Muscle of back (tissue), 13 donors: ENCODE measurements at places on chromosomes 3 and 15.
A peak's percentile ranks its signal among the peaks of the same experiment; 100 is the strongest.

DNA sequence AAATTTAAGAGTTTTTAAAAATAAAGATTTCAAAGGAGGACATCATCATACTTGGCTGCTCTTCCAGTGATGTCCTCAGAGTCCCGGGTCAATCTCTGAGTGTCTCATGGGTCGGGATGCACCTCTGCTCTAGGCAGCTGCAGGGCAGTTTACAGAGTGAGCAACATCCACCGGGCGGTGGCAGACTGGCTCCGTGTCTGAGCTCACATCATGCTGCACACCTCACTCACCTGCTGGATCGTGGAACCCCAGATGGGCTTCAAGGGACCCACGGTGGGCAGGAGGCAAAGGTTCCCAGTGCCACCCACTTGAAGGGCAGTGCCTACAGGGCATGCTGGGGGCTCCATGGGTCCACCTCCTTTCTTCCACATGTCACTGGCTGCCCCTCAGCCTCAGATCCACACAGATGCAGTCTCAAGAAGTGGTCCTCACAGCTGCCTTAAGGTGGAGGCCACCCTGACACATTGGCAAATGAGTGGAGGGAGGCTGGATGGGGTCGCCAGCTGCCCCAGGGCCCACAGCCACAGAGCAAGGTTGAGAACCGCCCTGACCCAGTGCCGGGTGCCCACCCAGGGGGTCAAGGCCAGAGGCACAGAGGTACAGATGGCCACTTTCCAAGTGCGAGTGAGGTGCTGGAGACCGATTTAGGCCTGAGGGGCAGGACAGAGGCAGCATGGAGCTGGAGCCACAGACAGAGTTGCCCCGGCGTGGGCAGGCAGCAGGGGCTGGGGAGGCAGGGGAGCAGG lies 25.2 kb downstream of the CYFIP1 start:
- no peak for DNase-seq

DNA sequence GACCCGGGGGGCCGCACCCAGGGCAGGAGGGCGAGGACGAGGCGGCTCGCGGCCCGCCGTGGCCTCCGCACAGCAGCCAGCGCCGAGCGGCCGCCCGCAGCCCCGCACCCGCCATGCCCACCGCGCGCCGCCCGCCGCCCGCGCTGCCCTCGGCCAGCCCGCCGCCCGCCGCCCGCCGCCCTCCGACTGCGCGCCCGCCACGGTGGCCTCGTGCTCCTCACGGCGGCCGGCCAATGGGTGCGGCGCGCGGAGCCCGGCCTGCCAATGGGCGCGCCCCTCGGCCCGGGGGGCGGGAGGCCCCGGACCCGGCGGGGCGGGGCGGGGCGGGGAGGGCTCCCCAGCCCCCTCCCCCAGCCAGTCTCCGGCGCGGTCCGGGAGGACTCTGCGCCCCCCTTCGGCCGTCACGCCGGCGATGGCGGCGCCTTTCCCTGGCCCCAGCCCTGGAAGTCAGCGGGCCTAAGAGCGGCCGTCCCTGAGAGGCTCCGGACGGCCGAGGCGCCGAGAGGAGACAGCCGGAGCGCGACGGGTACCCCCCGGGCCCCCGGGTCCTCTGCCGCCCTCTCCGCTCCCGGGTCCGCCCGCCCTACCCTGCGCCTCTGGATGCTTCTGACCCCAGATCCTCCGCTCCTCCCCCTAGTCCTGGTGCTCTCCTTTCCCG lies at the start of gene NT5DC2:
TSS of gene NT5DC2 (minus strand) at position 235 of the 658 bp plus-strand sequence. CDS start at position 115, 120 bp downstream.
- peak; percentile 80 for DNase-seq

- no peak for DNase-seq
Observed at GRCh38 chr3:123105201-123106189, 38.7 kb downstream of the PDIA5 start.

- DNase-seq, result peak; percentile 23
Observed at GRCh38 chr3:148828136-148828690, 602 bp downstream of the CPB1 start.

DNA sequence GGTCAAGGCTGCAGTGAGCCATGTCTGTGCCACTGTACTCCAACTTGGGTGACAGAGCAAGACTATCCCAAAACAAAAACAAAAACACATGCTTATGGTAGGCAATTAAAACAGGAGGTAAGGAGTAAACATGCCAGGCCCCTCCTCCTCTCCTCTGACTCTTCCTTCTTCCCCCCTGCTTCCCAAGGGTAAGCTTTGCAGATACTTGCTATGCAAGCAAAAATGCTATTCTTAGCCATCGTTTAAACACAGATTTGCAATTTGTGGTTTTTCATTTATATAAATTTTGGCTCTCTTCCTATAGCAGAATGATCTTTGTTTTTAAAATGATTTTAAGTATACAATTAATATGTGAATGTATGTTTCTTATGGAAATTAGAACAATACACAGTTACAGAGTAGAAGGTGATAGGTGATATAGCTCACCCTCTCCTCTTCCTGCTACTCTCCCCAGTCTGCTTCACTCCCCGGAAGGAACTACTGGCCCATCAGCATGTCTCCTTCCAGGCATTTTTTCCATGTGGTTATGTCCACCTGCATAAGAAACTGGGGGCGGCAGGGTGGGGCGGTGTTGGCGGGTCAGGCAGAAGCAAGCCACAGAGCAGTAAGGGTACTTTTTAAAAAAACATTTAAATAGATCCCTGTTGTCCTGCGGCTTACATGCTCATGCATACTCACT lies 42.1 kb downstream of the IGF1R start:
- DNase-seq, result no peak

GRCh38 chr3:184050217-184050847 lies 2.5 kb upstream of the HTR3C start:
- DNase-seq, result no peak

DNA sequence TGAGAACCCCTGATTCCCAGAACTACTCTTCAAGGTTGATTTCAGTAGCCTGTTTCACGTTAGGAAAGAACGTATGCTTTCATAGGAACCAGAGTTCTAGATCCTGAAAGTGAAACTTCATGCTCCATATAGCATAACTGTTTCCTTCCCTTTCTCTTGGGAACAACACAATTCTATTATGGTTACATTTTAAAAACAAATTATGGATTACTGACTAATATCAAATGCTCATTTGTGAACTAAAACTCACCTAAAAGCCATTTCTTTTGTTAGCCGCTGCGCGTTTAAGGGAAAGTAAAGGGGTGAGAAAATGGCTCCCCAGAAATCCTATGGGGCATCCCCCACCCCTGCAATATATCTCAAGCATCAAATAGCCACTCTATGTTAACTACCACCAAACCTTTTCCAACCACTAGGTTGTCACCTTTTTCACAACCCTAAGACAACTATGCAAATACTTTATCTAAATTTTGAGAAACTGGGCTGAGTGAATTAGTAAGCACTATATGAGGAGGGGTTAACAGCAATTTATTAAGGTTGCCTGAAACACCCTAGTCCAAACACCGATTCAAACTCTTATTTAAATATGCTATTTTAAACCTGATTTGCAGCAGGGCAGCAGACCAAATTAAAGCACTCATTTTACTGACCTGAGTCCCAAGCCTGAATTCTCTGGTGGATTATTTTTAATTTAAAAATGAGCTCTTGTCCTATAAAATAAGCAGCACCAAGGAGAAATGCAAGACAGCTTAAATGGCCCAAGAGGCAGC lies 2.4 kb downstream of the SIAH2 start:
- DNase-seq, result no peak

DNA sequence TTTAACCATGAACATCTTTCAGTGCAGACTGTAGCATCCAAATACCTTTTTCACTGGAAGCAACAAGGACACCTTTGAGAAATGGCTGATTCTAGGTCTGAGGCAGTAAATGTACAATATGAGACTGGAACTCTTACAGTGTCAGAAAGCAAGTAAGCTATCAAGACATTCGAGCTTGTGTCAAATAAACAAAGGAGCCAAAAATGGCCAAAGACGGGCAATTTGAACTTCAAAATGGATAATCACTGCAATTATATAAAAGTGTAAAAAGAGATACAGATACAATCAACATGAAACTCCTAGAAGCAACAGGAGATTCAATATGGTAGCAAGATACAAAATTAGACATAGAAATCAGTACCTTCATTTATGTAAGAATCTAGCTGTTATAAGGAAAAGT lies 138.5 kb upstream of the CCDC54 start:
- no peak for DNase-seq

- no peak for DNase-seq
Observed at GRCh38 chr15:40046721-40047414, 7.9 kb upstream of the SRP14 start.

- DNase-seq, result no peak
Observed at GRCh38 chr15:35669432-35670045, 123.6 kb upstream of the DPH6 start.

DNA sequence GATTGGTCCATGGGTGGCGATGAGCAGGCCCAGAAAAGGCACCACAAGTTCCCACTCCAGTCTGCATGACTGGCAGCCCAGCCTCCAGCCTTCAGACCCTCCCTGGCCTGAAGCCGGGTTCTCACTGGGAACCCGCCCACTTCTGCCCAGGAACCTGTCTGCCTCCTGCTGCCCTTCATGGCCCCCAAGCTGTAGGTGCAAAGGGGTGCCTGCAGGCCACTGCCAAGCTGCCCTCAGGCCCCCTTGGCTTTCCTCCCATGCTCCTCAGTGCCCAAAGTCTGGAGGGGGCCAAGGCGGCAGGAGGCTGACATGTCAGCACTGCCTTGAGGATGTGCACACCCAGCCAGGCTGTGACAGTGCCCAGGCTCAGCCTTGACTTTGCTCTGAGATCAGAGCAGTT lies 488.5 kb upstream of the THBS1 start:
- no peak for DNase-seq

DNA sequence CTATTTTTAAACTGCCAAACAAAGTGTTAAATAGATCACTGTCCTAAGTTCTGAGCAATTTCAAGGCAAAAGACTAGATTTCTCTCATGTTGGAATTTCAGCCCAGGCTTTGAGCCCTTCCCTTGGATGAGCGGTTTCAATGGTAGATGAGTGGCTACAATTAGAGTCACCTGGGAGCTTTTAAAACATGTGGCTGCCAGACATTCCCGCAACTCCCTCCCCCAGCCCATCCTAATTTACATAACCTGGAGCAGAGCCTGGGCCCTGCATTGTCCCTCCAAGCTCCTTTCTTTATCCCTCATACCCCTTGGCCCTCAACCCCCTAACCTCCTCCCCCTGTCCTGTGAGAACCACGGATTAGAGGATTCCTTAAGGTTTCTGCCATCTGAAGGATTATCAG lies 357.5 kb upstream of the UMPS start:
- no peak for DNase-seq

DNA sequence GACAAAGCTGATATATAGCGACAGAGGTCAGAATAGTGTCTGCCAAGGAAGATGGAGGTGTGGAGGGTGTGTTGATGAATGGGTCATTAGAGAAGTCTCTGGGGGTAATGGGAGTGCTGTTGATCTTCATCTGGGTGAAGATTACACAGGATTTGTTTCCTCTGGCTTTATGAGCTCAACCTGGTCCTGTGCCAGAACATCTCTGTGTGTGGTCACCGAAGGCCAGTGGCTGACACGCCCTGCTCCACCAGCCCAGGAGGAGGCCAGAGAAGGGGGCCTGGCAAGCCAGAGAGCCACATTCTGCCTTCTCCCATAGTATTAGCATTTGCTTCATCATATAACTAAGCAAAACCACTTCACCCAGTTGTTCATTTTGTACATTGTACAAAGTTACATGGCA lies 121.1 kb downstream of the ZNF621 start:
- DNase-seq, result no peak

DNA sequence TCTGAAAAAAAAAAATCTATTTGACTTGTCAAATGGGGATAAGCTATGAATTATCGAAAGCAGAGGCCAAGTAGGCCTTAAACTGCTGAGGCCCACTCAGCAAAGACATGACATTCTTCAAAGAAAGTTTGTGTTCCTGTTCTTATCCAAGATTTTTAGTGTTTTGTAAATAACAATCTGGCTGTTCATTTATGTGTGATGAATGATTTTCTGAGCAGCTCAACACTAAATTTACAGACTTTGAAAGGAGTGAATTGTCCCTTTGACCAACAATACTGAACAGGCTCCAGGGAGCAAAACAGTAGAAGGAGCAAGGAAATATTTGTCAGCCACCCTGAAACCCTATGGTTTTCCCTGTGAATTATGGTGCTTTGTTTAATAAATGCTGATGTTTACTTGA lies 512.6 kb upstream of the NAALADL2 start:
- DNase-seq, result no peak

- no peak for DNase-seq
Observed at GRCh38 chr15:78052545-78052944, 25.0 kb downstream of the TBC1D2B start.

- no peak for DNase-seq
Observed at GRCh38 chr3:23000371-23000770, 202.8 kb upstream of the UBE2E2 start.

GRCh38 chr3:71518089-71518488 lies 65.4 kb downstream of the FOXP1 start:
- no peak for DNase-seq
